Activated T-cell treated with anti-CD3 and anti-CD28 coated beads for 1 hour (primary cell): ENCODE measurements at places on chromosomes 1 and 21.

GRCh38 chr1:167221126-167221737, 546 bp downstream of the POU2F1 start:
- peak; percentile 23 for DNase-seq

DNA sequence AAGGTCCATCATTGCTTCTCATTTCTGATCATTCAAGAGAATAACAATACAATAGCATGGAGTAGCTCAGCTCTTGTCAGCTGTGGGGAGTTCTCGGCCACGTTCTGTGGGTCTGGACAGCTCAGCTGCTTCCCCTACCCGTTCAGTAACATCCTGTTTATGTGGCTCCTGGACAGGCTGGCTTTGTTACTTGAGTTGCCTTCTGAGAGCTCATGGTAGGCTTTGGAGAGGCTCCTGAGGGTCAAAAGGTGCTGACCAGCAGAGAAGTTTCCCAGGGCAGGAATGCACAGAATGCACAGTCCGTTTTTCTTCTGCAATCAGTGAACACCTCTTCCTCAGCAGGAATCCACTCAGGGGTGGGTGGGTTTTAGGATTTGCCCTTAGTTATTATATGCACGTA, 36.0 kb downstream of the KAZN start:
- DNase-seq, result no peak

DNA sequence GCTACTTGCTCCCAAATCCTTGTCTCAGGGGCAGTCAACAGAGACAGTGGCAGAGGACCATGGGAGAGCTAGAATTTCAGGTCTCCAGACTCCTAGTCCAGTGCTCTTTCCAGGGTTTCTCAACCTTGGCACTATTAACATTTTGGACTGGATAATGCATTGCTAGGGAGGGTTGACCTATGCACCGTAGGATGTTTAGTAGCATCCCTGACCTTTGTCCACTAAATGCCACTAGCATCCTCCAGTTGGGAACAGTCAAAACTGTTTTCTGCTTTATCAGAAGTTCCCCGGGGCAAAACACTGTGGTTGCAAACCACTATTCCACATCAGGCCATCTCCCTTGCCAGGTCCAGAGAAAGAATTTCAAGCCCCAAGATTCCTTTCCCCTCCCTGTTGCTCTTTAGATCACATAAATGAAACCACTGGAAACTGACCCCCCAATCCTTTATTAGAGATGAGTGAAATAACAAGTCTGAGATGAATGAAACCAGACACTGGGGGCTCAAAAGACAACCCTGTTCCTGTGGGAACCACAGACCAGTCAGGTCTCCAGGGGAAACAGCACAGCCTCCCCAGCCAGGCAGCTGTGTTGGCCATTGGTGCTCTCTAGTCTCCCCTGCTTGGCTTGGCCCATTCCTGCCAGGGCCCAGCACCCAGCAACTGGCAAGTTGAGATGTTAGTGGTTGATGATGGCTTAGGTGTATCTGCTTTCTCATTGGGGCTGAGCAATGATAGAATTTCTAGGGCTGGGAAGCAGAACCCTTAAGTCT, 3.8 kb upstream of the TCEA3 start:
- no peak for DNase-seq

GRCh38 chr1:230355128-230355527, 71.0 kb downstream of the PGBD5 start:
- no peak for DNase-seq

GRCh38 chr1:247316590-247317197, 15.0 kb downstream of the ZNF496 start:
- DNase-seq, result no peak

- no peak for DNase-seq
Observed at GRCh38 chr21:42574234-42575027, 60.8 kb downstream of the SLC37A1 start.

DNA sequence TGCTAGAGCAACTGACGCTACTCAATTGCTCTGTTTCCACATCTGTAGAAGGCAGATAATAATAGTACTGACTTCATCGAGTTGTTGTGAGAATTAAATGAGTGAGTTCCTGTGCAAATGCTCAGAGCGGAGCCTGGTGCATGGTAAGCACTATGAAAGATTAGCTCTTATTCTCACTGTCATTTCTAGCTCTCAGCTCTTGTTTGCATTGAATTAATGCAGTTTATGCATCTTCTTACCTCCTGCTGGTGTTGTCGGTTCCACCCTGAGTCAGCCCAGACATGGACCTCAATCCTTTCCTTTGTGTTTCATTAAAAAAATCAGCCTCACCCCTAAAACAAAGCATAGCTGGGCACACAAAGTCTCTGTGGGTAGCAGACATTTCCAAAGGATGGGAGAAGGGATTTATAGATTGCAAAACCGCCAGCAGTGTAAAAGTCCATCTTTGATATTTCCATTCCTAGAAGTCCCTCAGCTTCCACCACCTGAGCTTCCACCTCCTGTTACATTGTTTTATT, 254.4 kb upstream of the CSF3R start:
- no peak for DNase-seq

GRCh38 chr1:206979379-206980043, 9.3 kb upstream of the FCAMR start:
- no peak for DNase-seq

- DNase-seq, result no peak
Observed at GRCh38 chr1:244839656-244840055, 4.2 kb downstream of the COX20 start.

DNA sequence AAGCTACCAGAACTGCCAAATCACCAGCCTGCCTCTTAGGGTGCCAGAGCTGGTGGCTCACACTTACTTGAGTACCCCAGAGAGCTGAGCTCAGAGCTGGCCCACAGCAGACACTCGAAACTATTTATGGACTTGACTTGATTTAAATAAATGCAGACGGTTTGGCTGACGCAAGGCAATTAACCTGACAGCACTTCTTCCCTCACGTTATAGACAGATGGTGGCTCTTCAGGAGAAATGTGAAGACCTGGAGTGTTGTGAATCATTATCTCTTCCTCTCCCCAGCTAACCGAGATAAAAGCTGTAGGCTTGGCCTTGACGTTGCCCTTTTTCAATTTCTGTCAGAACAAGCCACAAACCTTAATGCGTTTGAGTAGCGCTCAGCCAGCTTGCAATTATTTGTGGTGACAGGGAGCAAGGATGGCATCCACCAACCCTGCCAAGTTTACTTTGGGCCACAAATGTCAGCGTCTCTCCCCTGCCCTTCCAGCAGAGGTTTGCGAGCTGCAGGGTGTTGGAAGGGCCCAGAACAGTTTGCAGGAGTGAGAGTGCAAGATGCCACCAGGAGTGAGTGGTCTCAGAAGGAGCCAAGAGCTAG, 34.0 kb upstream of the BCAR3 start:
- no peak for DNase-seq

GRCh38 chr1:59592924-59593323, 221.8 kb upstream of the HOOK1 start:
- no peak for DNase-seq

DNA sequence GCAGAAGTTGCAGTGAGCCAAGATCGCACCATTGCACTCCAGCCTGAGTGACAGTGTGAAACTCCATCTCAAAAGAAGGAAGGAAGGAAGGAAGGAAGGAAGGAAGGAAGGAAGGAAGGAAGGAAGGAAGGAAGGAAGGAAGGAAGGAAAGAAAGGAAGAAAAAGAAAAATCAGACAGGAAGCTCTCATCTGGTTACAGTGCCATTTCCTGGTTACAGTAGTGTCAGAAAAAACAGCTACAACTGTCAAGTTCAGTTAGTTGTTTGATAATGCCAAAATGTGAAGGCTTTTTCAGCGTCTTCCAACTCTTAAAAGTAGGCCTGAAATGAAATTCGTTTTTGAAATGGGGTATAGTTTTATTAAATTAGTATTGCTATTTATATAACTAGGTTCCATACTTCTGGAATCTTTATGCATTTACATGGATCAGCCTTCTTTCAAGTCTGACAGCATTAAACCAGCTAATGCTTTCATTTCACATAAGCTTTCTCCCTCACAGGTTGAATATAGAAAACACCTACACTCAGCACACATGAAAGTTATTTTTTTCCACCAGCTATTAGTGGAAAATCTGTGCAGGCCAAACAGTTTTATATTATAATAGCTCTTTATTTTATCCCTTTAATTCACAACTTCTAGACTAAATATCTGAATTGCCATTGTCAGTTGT, 21.2 kb downstream of the PTPN22 start:
- DNase-seq, result no peak

- no peak for DNase-seq
Observed at GRCh38 chr1:46506470-46507219, 17.0 kb downstream of the DMBX1 start.

- no peak for DNase-seq
Observed at GRCh38 chr1:7869136-7869920, 16.5 kb upstream of the UTS2 start.

GRCh38 chr21:41975391-41976272, 21.8 kb upstream of the C2CD2 start:
- no peak for DNase-seq

GRCh38 chr1:154495496-154496273, 6.3 kb upstream of the TDRD10 start:
- no peak for DNase-seq

DNA sequence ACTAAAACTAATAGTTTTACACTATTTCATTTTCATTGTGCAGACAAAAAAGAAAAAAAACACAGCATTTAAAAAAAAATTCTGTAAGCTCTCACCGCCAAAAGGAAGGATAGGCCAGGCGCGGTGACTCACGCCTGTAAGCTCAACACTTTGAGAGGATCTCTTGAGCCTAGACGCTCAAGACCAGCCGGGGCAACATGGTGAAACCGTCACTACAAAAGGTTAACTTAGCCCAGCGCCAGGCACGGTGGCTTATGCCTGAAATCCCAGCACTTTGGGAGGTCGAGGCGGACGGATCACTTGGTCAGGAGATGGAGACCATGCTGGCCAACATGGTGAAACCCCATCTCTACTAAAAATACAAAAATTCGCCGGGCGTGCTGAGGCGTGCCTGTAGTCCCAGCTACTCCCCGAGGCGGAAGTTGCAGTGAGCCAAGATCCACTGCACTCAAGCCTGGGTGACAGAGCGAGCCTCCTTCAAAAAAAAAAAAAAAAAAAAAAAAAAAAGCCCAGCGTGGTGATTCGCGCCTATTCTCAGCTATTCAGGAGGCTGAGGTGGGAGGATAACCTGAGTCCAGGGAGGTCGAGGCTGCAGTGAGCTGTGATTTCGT, 14.3 kb upstream of the SPEN start:
- peak; percentile 25 for DNase-seq

- no peak for DNase-seq
Observed at GRCh38 chr1:192937128-192937527, 122.0 kb downstream of the UCHL5 start.

- DNase-seq, result peak; percentile 90
Observed at GRCh38 chr1:155206891-155207805, 549 bp downstream of the THBS3 start.
